ENCODE measurements at places on chromosomes 2 and 18. TPM values are rescaled to one million over a fixed set of nuclear protein-coding genes. Genes with fewer than 3 reads are reported as not detected.

HOXD13 gene
- not detected for total RNA-seq

RGPD4 gene
- total RNA-seq, result not detected

GNLY gene
- total RNA-seq, result not detected

KIAA1328 gene
- total RNA-seq, result 28.5 TPM

FAM237A gene
- not detected for total RNA-seq

CIDEA gene
- total RNA-seq, result 3.3 TPM

All from occipital lobe (tissue), 3 donors.